ENCODE measurements at places on chromosomes 2 and 18.

DNA sequence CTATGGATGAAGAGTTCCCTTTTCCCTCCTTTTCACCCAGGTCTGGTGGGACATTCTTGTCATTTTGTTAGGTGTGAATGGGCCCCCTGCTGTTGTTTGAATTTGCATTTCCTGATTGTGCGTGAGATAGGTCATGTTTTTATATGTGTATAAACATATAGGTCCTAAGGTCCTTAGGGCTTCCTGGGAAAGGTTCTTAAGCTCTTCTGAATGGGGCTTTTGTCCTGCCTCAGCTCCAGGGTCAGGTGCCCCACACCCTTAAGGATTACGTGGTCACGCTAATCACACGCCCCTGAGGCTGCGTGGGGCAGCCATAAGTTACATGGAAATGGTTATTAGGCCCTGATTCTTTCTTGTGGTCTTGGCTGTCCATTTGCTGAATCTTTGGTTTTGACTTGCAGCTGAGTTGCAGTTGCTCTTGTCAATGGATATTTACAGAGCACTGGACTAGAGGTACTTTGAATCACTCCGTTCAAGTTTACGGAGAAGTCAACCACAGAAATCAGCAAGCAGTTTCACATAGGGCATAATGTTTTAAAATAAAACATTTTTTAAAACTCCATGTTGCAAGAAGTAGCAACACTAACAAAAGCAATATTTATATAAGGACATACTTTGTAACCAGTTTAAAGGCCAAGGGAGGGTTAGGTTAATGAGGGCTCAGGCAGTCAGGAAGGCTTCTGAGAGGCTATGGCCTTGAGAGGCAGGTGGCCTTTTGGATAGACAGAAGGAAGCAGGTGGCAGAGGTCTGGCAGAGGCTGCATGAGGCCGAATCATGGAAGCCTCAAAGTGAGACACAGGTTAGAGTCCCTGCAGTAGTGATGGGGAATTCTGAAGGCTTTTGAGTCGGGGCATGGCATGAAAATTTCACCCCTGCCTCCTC lies 24.2 kb downstream of the LIPG start:
- no peak for DNase-seq

DNA sequence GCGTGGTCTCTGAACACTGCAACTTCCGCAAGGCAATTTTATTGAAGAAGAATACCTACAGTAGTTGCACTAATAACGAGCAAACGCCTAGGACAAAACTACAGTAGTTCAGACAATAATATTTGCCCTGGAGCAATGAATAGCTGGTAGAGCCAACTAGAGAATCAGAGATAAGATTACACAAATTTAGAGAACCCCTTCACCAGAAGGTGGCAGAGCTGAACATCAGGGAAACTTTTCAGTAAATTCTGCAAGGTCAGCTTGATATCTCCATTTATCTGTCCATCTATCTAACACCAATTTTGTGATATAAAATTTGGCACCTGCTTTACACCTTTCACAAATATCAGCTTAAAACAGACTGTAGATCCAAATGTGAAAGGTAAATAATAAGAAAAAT lies 43.8 kb downstream of the CDH19 start:
- no peak for DNase-seq

DNA sequence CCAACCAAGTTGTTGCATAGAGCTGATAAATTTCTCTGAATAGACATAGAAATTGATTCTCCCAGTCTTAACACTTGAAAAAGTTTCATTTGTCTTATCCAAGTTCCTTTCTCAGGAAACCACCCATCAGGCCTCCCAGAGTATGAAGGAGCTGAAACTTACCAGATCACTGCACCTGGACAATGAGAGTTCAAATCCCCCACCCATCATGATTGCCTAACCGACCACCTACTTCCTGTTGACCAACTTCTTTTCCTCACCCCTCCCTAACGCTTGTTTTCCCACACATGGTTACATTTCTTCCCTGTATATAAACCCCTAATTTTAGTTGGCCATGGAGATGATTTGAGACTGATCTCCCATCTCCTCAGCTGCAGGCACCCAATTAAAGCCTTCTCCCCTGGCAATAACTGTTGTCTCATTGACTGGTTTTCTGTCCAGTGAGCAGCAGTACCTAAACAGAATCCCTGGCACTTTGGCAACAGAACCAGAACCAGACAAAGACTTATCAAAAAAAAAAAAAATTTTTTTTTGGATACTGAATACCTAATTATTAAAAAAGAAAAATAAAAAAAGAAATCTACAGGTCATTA lies 103.0 kb downstream of the SPIRE1 start:
- DNase-seq, result no peak

GRCh38 chr2:223784221-223784772 lies 53.1 kb downstream of the AP1S3 start:
- no peak for DNase-seq

DNA sequence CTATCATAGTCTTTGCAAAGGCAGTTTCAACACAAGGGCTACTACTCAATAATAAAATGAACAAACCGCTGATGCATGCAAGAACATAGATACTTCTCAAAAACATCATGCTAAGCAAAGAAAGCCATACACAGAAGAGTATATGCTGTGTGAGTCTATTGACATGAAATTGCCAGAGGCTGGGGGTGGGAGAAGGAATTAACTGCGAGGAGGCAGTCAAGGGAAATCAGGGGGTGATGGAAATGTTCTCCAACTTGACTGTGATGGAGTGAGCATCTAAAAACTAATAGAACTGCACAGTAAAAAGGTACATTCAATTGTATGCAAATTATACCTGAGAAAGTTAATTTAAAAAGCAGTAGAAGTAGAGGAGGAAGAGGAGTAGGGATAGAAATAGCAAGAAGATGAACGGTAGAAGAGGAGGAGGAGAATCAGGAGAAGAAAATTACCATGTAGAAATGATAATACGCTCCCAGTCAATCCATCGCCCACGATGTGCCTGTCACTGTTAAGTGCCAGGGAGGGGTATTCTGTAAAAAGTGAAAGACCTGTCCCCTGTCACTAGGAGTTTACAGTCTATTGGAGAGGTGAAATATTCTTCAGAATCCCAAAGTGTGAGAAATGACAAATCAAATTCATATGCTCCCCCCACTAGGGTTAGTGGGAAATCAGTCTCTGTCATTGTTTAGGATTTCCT lies 90.3 kb downstream of the B3GNT2 start:
- no peak for DNase-seq

DNA sequence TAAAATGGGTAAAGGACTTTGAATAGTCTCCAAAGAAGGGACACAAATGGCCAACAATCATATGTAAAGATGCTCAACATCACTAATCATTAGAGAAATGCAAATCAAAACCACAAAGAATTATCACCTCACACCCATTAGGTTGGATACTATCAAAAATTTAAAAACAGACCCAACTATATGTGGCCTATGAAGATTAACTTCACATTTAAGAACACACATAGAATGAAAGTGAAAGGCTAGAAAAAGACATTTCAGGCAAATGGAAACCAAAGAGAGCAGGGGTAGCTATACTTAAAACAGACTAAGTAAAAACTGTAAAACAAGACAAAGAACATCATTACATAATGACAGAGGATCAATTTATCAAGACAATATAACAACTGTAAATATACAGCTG lies 53.5 kb upstream of the ASPRV1 start:
- DNase-seq, result no peak

DNA sequence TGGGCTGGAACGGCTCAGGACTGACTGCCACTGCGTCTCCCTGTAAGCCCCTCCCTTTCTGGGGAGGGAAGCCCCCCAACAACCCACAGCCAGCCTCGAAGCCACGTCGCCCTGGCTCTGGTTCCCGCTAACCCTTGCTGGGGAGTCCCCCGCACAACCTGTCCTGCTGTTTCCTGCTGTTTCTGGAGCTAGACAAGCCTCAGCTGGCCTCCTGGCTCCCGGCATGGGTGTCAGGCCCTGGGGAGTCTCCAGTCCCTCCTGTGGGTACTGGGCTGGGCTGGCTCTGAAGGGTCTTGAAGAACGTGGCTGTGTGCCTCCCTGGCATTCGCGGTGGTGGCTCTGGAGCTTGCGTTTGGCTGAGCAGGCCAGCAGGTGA lies 20.9 kb downstream of the NFATC1 start:
- no peak for DNase-seq

GRCh38 chr18:13271302-13271911 lies 52.8 kb downstream of the LDLRAD4 start:
- no peak for DNase-seq

DNA sequence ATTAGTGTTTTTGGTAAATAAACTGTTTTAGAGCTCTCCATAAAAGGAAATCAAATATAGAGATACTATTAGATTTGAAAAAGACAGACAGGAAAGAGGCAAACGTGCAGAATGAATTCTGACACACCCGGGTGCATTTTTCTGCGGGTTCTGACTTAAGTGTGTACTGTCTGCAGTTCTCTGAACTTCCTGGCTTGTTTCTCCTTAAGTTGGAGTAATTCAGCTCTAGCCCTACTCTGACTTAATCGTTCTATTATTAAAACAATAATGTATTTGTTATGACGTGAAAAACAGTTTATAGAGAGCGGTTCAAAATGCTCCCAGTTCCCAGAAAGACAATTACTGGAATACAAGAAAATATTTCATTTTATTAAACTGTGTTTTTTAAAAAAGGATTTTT lies 305.9 kb downstream of the ARHGAP15 start:
- no peak for DNase-seq

DNA sequence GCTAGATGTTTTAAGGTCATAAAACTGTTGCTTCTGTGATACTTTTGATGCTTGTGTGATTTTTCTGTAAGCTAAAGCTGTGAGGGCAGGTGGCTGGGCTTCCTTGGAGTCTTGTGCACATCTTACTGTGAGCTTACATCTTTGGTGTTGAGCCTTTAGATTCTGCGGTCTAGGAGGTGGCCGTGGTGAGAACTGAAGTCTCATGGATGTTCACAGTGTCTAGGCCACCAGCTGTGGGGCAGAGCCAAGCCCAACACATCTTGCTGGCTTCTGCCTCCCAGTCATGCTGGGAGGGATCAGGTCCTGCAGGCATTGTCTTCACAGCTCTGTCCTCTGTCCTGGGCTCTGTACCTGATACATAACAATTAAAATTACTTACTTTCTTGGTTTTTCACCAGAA lies 219.7 kb upstream of the HS6ST1 start:
- no peak for DNase-seq

DNA sequence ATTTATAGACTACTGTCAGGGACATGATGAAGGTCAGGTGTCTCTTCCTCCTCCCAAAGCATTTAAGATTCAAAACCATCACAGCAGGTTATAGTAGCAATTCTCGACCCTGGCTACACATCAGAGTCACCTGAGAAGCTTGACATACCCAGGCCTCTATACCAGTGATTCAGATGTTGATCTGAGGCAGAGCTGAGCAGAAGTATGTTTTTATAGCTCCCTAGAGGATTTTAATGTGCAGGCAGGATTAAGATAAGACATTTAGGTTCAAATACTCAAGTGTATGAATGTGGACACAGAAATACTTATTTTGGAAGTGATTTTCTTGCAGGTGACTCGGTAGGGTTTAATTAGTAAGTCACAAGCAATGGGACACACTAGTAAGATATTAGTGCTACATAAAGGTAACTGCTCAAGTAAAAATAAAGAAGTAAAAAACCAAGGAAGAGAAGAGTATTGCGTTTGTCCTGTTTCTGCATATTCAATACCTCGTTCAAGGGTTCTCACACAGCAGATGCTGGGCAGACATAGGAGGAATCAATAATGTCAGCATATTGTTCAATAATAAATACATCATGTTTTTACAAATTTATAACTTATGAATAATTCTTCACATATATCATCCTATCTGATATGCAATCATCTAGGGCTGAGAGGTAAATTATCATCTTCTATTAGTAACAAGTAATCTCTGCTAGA lies 7.0 kb downstream of the GCFC2 start:
- DNase-seq, result no peak

Measured in activated T-helper 1 cell treated with Interleukin-2 at 50 U/mL for 16 hours (primary cell).